ENCODE measurements at places on chromosomes 3 and 15. TPM values are rescaled to one million over a fixed set of nuclear protein-coding genes. Genes with fewer than 3 reads are reported as not detected.

ACOX2 gene
- total RNA-seq, result 31.0 TPM

MCF2L2 gene
- 3.1 TPM for total RNA-seq

GOLGA8T gene
- total RNA-seq, result 0.51 TPM

PRSS50 gene
- total RNA-seq, result 4.8 TPM

ERICH6 gene
- total RNA-seq, result 0.68 TPM

ROPN1B gene
- total RNA-seq, result not detected

SNRPN gene
- 164 TPM for total RNA-seq

GPR176 gene
- 3.8 TPM for total RNA-seq

TMCO5A gene
- total RNA-seq, result not detected

NOX5 gene
- total RNA-seq, result 0.07 TPM

GP9 gene
- total RNA-seq, result not detected

GNAT1 gene
- total RNA-seq, result 0.27 TPM

FBXO40 gene
- not detected for total RNA-seq

KCNH8 gene
- 1.5 TPM for total RNA-seq

CCDC174 gene
- 25.5 TPM for total RNA-seq

PLOD2 gene
- total RNA-seq, result 86.0 TPM

SLCO2A1 gene
- 25.5 TPM for total RNA-seq

ALDH1A2 gene
- 26.2 TPM for total RNA-seq

- DNase-seq, result no peak
Measured at GRCh38 chr15:34951993-34952392, 17.5 kb downstream of the AQR start.

GRCh38 chr3:193572426-193572908 is 17.8 kb upstream of the ATP13A4 start:
- no peak for DNase-seq

- DNase-seq, result no peak
Measured at GRCh38 chr15:64037966-64038365, 8.3 kb downstream of the DAPK2 start.

GRCh38 chr3:187900993-187901755 is 155.9 kb upstream of the BCL6 start:
- DNase-seq, result no peak

DNA sequence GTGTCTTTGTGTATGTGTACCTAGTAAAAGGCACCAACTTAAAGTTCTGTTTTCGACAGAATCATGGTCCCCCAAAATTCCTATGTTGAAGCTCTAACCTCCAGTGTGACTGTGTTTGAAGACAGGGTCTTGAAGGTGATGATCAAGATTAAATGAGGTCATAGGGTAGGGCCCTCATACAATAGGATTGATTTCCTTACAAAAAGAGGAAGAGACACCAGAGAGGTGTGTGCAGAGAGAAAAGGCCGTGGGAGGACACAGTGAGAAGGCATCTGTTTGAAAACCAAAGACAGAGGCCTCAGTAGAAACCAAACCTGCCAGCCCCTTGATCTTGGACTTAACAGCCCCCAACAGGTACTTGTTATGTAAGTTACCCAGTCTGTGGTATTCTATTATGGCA is 52.0 kb upstream of the CORO2B start:
- DNase-seq, result no peak

DNA sequence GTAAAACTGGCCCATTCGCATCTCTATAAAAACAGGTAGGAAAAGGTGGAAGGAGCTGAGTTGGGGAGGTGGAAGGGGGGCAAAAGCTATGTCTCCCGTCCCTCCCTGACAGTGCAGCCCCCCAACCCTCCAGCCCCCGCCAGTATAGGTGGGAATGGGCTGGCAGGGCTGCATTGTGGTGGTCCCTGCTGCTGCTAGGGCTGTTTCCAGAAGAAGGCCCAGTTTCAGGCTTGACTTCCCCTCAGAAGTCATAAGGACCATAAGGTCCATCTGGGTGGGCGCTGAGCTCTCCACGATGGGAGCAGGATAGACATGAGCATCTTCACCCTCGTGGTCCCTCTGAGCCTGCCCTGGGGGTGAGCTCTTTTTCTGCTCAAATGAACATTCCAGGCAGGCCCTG is 44.2 kb downstream of the APBA2 start:
- DNase-seq, result no peak

DNA sequence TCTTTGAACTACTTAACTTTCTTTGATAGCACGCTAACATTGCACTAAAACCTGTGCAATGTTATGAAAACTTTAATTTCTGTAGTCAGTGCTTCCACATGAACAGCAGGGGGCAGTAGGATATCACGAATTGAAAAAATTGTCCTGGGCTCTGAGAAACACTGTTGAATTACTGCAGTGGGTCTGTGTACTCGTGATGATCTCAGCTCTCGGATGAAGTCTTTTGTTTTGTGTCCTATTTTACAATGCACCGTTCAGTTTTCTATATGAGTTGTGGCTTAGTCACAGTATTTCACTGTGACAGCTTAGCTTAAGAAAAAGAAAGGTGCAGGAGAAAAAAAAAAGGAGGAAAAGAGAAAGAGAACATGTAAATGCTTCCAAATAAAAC is 141.3 kb upstream of the CCDC54 start:
- no peak for DNase-seq

DNA sequence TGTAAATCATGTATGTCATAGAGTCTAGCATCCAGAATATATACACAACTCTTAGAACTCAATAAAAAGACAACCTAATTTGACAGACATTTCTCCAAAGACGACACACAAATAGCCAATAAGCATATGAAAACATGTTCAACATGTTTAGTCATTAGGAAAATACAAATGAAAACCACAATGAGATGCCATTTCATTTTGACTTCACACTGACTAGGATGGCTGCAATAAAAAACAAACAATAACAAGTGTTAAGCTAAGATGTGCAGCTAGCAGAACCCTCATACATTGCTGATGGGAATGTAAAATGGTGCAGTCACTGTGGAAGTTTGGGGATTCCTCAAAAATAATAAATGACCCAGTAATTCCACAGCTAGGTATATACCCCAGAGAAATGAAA is 16.4 kb downstream of the SPG11 start:
- DNase-seq, result no peak

- no peak for DNase-seq
Measured at GRCh38 chr3:16587047-16587680, 18.1 kb downstream of the DAZL start.

GRCh38 chr15:82093774-82094211 is 48.0 kb upstream of the MEX3B start:
- DNase-seq, result no peak

DNA sequence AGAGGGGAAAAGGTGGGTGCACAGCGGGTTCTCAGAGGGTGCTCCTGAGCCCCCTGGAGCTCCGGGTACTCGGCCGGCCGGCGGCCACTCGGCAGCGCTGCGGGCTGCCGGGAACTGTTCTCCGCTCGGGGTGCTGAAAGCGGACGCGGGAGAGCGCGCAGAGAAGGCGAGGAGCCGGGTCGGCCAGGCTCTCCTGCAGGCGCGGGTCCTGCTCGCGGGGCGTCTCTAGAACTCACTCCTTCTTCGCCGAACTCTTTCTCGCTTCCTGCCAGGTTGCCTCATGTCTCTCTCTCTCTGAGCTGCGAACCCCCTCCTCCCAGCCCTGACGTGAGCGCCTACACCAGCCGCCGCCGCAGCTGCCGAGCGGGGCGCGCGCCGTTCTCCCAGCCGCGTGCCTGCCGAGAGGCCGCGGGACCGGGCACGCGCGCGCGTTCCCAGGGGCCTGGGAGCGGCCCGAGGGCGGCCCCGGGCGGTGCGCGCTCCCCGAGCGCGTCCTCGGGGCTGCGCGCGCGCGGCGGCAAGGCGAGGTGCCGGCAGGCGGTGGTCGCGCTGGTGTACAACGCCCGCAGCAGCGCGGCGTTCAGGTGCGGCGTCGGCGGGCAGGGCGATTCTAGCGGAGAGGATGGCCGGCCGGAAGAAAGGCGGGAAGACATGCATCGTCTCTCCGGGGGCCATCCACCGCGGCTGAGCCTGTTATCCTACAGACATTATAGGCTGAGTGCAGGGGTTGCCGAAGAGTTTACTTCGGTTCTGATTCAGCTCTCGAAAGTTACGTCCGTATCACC is at the start of gene PEX5L:
TSS of gene PEX5L (minus strand) at position 267 of the 785 bp plus-strand sequence. CDS start 338 bp downstream, outside the sequence.
- DNase-seq, result peak; percentile 90

DNA sequence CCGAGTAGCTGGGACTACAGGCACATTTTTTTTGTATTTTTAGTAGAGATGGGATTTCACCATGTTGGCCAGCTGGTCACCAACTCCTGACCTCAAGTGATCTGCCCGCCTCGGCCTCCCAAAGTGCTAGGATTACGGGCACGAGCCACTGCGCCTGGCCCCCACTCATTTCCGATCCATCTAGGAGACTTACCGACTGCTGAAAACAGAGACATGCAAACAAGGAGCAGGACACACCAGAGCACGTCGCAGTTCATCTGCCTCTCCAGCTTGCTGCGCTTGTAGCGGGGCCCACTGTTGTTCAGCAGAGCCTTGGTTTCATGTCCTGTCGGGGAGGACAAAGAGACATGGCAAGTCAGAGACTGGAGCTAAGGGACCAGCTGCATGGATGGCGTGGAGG is 137.4 kb downstream of the ATP10A start:
- no peak for DNase-seq

- no peak for DNase-seq
Measured at GRCh38 chr3:71160785-71161546, 422.6 kb downstream of the FOXP1 start.

DNA sequence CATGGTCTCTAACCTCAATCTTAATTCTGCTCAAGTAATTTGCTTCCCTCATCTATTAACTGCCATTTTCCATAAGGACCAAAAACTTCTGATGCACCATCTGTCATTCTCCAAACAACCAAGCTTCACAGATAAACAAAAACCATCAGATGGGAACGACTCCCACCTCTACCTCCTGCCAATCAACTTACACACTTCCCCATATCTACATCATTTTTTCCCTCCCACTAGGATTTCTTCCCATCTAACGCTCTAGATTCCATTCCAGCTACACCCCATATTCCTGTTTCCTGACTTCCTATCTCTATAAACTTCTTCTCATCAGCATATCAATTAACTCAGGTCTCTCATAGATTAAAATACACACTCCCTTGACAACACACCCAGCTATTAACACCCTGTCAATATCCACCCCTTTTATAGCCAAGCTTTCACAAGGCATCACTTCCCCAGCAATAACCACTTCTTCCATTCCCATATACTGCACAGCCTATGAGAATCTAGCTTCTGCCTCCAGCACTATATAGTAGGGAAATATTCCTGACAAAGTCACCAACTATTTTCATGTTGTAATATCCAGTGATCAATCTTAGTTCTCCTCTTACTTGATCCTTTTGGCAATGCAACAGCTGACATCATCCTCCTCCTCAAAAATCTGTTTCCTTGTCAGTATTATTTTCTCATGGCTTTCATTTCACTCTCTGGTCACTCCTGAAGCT is 39.2 kb downstream of the SNX4 start:
- DNase-seq, result no peak

- no peak for DNase-seq
Measured at GRCh38 chr15:23857028-23857641, 170.0 kb upstream of the NDN start.

GRCh38 chr3:123620343-123620742 is 35.5 kb upstream of the HACD2 start:
- no peak for DNase-seq

DNA sequence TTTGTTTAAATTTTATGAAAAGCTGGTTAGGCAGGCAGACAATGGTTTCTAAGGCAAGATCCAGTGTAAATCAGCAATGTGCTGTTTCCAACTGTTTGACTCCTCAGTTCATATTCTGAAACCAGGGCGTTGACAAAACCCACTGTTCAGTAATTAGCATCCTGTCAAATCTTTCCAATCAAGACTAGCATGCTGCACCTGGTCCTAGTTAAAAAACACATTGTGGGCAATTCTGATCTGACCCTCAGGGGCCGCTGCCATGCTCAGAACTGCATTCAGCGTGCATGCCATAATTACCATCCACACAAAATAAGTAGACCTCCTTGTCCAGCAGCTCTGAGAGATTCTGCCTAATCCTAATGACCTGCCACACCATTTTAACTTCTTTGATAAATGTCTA is 20.9 kb upstream of the RBP1 start:
- no peak for DNase-seq

DNA sequence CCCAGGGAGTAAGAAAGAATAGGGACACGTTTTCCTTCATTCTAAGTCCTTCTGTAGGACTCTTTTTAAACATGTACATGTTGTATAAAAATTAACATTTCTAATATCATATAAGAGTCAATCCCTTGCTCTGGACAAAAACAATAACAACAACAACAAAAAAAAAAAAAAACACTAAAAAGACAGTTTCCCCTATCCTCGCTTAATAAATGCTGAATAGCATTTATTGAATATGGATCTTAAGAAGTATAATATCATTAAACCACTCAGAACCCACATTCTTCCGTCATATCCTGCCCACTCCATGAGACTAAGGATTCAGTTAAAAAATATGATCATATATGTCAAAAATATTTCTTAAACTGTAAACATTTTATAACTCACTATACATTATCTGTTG is 145.1 kb downstream of the AQP9 start:
- DNase-seq, result no peak

GRCh38 chr3:47865192-47865591 is 62.3 kb downstream of the DHX30 start:
- DNase-seq, result no peak

GRCh38 chr15:68051109-68051508 is 3.0 kb upstream of the PIAS1 start:
- DNase-seq, result no peak

DNA sequence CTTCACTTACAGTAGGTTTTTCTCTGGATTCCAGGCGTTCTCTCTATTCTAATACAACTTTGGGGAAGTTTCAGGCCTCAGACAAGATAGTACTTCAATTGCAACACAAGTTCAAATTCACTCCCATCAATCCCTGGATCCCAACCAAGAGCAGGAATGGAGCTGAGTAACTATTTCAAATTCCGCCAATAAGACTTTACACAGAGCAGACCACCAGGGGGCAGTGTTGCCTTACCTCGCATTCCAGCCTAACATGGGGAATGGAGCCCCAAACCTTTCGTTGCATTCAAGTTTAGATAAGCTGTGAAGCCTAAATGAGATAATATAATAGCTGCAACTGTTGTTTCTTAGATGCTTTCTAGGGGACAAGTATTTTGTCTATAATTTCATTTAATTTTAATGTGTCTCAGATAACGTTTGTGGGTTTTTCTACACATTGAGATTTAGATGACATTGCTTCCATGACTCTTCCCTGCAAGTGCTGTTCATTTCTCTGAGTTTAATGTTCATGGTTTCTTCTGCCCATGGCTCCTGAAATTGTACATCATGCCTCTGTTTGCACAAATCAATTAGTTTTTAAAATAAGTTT is 186.7 kb downstream of the NSUN3 start:
- DNase-seq, result peak; percentile 42

DNA sequence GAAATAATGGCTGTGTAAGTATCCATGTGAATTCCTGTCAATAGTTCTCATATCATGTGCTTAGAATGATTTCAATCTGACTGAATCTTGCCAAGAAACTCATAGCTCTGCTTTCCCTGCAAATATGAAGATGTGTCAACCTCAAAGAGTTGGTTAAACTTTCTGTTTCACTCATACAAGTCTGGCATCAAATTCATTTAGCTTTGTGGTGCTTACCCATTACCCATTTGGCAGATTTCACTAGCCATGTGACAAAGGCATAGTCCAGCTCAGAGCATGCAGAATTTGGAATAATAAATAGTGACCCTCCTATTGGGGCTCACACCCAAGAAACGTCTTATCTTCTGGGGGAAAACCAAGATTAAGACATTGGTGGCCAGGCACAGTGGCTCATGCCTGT is 256.6 kb upstream of the TPRG1 start:
- no peak for DNase-seq

- DNase-seq, result peak; percentile 99
Measured at GRCh38 chr3:122415762-122416654, at the start of gene WDR5B. WDR5B (minus strand) TSS chr3:122416062; CDS start chr3:122415528, 534 bp downstream.

Measured in mesothelial cell of epicardium (in vitro differentiated cells).